Cerebellar cortex (tissue), 1 donor: ENCODE measurements at places on chromosomes 6 and 20.

GRCh38 chr6:3422435-3423070 is 34.3 kb downstream of the SLC22A23 start:
- peak; percentile 33 for DNase-seq

DNA sequence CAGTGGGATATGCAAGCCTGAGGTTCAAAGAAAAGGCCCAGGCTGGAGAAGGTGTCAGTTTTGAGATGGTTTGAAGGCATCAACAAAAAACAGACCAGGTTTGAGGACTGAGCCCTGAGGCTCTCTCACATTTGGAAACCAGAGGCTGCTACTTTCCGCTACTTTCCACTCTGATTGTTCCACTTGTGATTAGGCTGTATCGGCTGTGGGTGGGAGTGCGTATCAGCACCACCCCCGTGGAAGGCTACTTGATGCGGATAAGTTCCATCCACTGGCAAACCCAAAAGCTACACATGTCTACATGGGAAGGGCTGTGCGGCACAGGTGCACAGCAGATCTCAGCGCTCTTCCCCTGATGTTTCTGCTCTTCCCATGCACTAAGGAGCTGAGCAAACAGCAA is 198.7 kb downstream of the GMPR start:
- DNase-seq = no peak

DNA sequence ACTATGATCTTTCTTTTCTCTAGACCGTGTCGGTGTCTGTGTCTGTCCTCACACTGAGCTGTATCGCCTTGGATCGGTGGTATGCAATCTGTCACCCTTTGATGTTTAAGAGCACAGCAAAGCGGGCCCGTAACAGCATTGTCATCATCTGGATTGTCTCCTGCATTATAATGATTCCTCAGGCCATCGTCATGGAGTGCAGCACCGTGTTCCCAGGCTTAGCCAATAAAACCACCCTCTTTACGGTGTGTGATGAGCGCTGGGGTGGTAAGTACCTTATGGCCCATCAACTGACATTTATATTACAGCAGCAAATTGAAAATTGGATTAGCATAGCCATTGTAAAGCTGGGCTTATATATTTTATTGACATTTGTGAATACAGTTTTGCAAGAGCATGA is 72.2 kb upstream of the GFRAL start:
- DNase-seq = no peak

DNA sequence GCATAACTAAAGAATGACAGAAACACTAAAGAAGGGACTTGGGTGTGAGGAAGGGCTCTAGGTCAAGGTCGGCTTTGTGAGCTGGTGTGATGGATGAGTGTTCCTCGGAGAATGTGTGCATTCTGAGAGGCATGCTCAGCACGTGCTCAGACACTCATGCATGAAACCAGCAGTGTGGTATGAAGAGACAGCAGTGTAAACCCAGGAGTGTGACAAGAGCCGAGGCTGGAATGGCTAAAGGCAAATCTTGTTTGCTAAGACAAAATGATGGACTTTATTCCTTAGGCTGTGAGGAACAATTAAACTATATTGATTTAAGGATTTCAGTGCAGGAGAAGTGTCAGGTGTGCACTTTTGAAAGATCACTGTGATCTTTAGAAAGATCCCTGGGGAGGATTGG is 107.4 kb upstream of the MAP7 start:
- DNase-seq = no peak

GRCh38 chr6:166614589-166614988 is 12.5 kb downstream of the RPS6KA2 start:
- DNase-seq = no peak
